HepG2 (cell line): ENCODE measurements at places on chromosomes 4 and X. TPM values are rescaled to one million over a fixed set of nuclear protein-coding genes. Genes with fewer than 3 reads are reported as not detected.
A peak's percentile ranks its signal among the peaks of the same experiment; 100 is the strongest.

Gene TRIML2
- total RNA-seq, result not detected in 2 replicates

Gene GPR78
- total RNA-seq, result 0.07 TPM in 1 of 2 replicates, not detected in the other

DNA sequence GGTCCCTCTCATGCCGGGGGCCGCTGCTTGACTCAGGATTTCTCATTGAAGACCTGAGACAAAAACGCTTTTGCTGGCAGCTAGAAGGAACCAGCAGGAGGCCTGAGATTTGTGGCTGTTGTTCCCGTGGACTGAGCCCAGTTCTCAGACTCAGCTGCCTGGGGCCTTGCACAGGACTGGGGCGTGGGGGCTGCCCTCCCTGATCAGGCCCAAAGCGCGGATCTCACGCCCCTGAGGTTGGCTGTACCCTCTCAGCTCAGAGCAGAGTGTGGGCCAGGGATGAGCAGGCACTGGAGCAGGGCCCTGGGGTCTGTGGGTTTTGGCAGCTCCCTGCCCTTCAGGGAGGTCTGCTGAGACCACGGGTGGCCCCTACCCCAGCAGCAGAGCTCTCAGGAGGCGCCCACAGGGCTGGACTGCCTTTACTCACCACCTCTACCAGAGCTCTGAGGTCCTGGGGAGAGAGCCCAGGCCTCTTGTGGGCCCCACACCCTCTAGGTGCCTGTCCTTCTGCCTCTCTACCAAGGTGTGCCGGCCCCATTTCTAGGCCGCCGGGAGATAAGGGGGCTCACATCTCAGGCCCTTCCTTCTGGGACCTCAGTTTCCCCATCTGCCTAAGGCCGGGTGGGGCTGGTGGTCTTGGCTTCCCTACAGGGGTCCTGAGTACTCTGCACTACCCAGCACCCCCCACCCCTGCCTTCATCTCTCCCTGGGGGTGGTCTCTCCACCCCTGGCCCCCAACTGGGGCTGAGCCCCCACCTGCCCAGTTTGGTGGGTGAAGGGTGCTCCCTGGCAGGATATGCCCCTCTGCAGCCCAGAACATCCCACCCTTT, 5.6 kb downstream of the MSANTD1 start:
- no peak for DNase-seq
- H3K4me1 ChIP-seq, result peaks cover 23% of the 10 kb centered on the region
- no peaks in the 10 kb centered on the region for H3K36me3 ChIP-seq
- H3K27ac ChIP-seq, result no peak overlapping the region

DNA sequence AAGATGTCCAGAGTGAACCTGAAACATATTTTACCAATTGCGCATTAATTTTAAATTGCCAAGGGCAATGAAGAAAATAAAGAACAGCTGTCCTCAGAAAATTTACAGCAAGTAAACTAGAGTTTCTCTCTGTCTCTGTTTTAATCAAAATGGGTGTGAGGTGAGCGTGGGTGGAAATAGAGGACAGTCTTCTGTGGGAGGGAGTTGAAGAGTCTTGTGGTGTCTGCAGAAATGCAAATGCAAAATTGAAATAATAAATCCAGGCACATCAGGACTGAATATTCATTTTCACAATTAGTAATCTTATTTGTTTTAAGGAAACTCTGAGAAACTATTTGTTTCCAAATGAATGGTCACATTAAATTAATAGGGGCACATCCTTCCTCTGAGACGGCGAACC, 192.0 kb downstream of the ARHGAP10 start:
- no peaks in the 10 kb centered on the region for H3K4me1 ChIP-seq
- H3K27ac ChIP-seq, result no peak overlapping the region
- no peak for DNase-seq
- H3K4me3 ChIP-seq, result no peak overlapping the region

DNA sequence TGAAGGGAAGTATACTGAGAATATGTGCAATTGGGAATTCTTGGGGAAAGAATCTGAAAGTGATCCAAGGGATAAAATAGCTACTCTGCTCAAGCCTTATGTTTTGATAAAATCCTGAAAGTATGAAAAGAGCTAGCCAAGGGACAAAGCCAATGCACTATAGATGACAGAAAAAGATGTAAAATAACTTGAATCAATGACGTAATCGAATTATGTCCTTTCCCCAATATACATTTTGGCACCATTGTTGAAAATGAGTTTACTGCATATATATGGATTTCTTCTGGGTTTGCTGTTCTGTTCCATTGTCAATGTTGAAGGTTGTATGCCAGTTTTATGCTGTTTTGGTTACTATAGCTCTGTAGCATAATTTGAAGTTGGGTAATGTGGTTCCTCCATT, 407.3 kb downstream of the DCAF12L2 start:
- DNase-seq, result no peak
- H3K27me3 ChIP-seq, result no peaks in the 10 kb centered on the region
- no peak overlapping the region for H3K4me3 ChIP-seq
- H3K27ac ChIP-seq, result no peak overlapping the region

Gene ACOT9
- 35.1 and 36.9 TPM in 2 replicates for total RNA-seq

Gene SMIM20
- 30.2 and 36.3 TPM in 2 replicates for total RNA-seq

GRCh38 chr4:150584111-150584915, 2.4 kb downstream of the MAB21L2 start:
- H3K36me3 ChIP-seq, result peaks cover 5% of the 10 kb centered on the region; the same call in 1 of the 2 replicates
- H3K4me1 ChIP-seq, result no peaks in the 10 kb centered on the region
- no peak overlapping the region for H3K4me3 ChIP-seq
- no peak overlapping the region for H3K27ac ChIP-seq
- H3K27me3 ChIP-seq, result no peaks in the 10 kb centered on the region

- no peaks in the 10 kb centered on the region for H3K27me3 ChIP-seq
- no peaks in the 10 kb centered on the region for H3K4me1 ChIP-seq
- H3K4me3 ChIP-seq, result no peak overlapping the region
- no peak for DNase-seq
Observed at GRCh38 chrX:13900351-13900750, 83.5 kb upstream of the GPM6B start.

Gene CXorf65
- total RNA-seq, result not detected in 2 replicates

DNA sequence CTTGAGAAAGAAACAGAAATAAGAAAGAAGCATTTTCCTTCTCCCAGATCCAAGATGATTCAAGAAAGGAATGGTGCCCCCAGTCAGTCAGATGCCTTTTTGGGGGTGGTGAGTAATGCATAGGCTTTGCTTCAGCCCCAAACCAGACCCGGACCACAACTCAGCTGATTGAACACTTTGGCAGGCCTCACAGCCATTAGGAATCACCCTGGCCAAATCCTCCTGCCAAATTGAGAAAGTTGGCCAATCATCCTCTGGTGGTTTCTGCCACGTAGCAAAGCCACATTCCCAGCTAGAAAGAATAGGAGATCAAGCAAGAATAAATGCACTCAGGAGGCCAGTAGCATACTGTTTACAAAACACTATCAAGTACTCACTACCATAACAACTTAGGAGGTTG, 33.7 kb downstream of the FRMD7 start:
- peaks cover 23% of the 10 kb centered on the region for H3K4me1 ChIP-seq
- H3K27me3 ChIP-seq, result no peaks in the 10 kb centered on the region; the same call in 1 of the 2 replicates
- DNase-seq, result no peak
- H3K36me3 ChIP-seq, result no peaks in the 10 kb centered on the region

Gene NUDT10
- not detected in 2 replicates for total RNA-seq

GRCh38 chr4:133403913-133404312, 254.8 kb downstream of the PCDH10 start:
- H3K36me3 ChIP-seq, result no peaks in the 10 kb centered on the region
- H3K27me3 ChIP-seq, result no peaks in the 10 kb centered on the region
- H3K27ac ChIP-seq, result no peak overlapping the region
- H3K4me1 ChIP-seq, result no peaks in the 10 kb centered on the region
- DNase-seq, result no peak
- H3K4me3 ChIP-seq, result no peak overlapping the region

GRCh38 chr4:147916351-147916750, 184.5 kb downstream of the ARHGAP10 start:
- H3K27me3 ChIP-seq, result no peaks in the 10 kb centered on the region
- DNase-seq, result no peak
- H3K4me1 ChIP-seq, result no peaks in the 10 kb centered on the region
- H3K4me3 ChIP-seq, result no peak overlapping the region
- H3K27ac ChIP-seq, result no peak overlapping the region
- H3K36me3 ChIP-seq, result no peaks in the 10 kb centered on the region

- peaks cover 75% of the 10 kb centered on the region for H3K4me1 ChIP-seq
- no peak overlapping the region for H3K27ac ChIP-seq
- no peak for DNase-seq
- H3K4me3 ChIP-seq, result peak overlapping the region; percentile 72
- no peaks in the 10 kb centered on the region for H3K36me3 ChIP-seq
Observed at GRCh38 chr4:76211769-76212708, 1.6 kb downstream of the SCARB2 start.

Gene ARR3
- total RNA-seq, result not detected in 2 replicates

Gene SMARCAD1
- 35.9 and 52.8 TPM in 2 replicates for total RNA-seq

DNA sequence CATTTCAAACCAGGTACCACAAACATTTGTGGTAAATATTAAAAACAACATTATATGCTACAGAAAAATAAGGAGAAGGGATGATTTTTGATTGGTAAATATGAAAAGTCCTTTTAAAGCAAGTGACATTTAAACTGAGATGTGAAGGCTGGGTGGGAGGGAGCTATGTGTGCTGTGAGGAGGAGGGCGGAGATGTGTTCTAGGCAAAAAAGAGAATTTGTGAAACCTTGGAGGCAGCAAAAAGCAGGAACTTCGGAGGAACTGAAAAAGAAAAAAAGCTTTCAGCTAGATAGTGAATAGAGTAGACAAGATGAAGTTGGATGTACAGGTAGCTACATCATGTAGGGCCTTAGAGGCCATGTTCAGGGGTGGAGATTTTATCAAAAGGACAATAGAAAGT, 10.1 kb upstream of the ARAP2 start:
- no peaks in the 10 kb centered on the region for H3K27me3 ChIP-seq
- no peak for DNase-seq
- H3K27ac ChIP-seq, result no peak overlapping the region
- no peaks in the 10 kb centered on the region for H3K36me3 ChIP-seq
- H3K4me1 ChIP-seq, result no peaks in the 10 kb centered on the region

DNA sequence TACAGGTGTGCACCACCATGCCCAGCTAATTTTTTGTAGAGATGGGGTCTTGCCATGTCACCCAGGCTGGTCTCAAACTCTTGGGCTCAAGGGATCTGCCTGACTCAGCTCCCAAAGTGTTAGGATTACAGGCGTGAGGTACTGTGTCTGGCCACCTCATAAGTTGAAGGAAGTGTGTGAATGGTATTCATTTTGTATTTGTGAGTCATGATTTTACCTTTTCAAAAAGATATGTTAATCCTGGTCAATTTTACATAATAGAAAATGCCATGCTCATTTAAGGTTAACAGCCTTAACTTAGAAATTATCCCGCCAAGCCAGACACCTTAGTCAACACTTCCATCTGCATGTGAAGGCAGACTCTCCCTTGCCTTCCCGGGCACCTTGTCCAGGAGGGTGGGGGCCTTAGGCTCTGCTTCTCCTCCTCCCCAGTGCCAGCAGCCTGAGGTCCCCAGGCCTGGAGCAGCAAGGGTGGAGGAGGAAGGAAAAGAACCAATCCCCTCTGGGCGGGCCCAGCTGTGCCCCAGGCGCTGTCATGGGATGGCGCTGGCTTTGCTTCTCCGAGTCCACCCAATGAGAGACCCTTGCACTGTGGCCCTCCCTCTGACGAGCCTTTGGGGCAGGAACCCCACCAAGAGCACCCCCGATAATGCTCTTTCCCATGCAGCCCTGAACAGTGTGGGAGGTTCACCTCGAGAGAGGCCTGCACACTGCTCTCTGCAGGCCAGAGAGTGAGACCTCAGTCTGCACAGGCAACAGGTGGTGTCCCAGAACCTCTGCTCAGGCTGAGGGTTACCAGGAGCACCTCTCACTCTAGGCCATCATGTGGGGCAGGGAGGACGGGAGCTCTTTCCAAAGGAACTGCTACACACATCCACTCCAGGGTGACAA, 37.3 kb downstream of the RNF212 start:
- DNase-seq, result no peak
- peaks cover 11% of the 10 kb centered on the region for H3K4me1 ChIP-seq
- no peaks in the 10 kb centered on the region for H3K36me3 ChIP-seq
- H3K4me3 ChIP-seq, result no peak overlapping the region
- peaks cover 68% of the 10 kb centered on the region for H3K27me3 ChIP-seq

Gene CABS1
- not detected in 2 replicates for total RNA-seq

Gene REELD1
- total RNA-seq, result 0.04 TPM in 1 of 2 replicates, not detected in the other

Gene KIT
- total RNA-seq, result not detected in 2 replicates

DNA sequence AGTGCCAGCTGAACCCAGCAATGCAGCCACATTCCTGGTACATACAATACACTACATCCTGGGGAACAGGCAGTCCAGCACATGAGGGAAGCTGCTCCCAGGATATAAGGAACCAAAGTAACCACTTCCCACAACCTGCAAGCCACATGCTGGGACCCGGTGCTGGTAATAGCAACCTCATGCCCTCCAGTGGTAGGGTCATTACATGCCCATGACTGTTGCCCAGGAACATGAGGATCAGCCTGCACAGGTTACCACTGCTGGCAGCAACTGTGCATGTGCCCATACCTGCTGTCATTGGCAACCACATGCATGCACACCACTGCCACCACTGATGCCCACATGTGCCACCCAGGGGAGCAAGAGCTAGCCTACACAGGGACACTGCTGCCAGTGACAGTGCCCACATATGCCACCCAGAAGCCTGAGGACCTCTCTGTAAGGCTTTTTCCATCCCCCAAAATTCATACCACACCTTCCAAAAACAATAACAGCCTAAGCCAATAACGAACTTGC, 1982.5 kb downstream of the ARAP2 start:
- no peak overlapping the region for H3K27ac ChIP-seq
- H3K4me3 ChIP-seq, result no peak overlapping the region
- DNase-seq, result no peak
- no peaks in the 10 kb centered on the region for H3K36me3 ChIP-seq
- H3K27me3 ChIP-seq, result no peaks in the 10 kb centered on the region
- H3K4me1 ChIP-seq, result no peaks in the 10 kb centered on the region

DNA sequence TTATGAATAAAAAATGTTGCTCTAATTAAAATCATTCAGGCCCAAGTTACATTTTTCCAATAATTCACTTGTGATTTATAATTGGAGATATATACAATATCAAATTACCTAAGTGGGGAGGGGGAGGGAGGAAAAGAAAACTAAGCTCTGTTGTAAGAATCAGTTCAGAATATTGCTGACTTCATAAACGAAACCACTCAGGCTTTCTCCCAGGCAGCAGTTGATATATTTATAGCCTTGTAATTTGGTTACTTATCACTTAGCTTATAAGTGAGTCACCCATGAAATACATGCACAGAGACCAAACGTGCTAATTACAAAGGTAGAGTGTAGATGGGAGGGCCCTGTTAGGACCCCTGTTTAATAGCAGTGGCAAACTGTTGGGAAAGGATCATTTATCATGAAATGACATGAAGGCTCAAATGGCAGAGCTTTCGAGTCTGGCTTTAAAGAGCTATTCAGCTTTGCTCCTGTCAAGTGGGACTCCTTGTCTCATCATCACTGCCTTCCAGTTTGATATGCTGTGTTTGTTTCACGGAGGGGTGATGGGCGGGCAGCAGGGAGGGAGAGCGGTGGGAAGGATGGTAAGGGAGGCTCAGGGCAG, 105.6 kb upstream of the PGRMC2 start:
- H3K36me3 ChIP-seq, result no peaks in the 10 kb centered on the region
- no peaks in the 10 kb centered on the region; the same call in 2 of the 3 replicates for H3K27me3 ChIP-seq
- DNase-seq, result no peak
- H3K27ac ChIP-seq, result no peak overlapping the region
- no peaks in the 10 kb centered on the region for H3K4me1 ChIP-seq

Gene F8
- 0.21 and 0.29 TPM in 2 replicates for total RNA-seq

- H3K27me3 ChIP-seq, result no peaks in the 10 kb centered on the region
- no peaks in the 10 kb centered on the region for H3K4me1 ChIP-seq
- DNase-seq, result no peak
- H3K27ac ChIP-seq, result no peak overlapping the region
Observed at GRCh38 chr4:125688841-125689240, 374.1 kb downstream of the FAT4 start.
